ENCODE measurements at places on chromosomes 1 and 21.

GRCh38 chr1:56032096-56032676 is 547.2 kb downstream of the PLPP3 start:
- DNase-seq: no peak

DNA sequence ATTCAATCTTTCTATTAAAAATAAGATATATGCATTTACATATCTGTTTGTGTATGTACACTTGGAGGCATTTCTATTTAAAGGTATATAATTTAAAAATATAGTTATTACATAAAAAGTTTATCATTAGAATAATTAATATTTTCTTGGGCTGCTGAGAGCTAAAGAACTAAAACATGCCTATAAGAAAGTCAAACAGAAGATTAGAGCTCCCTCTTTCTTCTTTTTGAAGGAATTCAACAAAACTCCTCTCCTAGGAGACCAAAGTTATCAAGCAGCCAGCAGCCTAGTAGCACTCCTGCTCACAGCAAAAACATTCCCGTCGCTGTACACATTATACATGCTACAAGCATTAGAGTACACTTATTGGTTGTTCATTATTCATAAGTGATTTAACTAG is 216.4 kb downstream of the VAV3 start:
- DNase-seq: peak; percentile 35

DNA sequence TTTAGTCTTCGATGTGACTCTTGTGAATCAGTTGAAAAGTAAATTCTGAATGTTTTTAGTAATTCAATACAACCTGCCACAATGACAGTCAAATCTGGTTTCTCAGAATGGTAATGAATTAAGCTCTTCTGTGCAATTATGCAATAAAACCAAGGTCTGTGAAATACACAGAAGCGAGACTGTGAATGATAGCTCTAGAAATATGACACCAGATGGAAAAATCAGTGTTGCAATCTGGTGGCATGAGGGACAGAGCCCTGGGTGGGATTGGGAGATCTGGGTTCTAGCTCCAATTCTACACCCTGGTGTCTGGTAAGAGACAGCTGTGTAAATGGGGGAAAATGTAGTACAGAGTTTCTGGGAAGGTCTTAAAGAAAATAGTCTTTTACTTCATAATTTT is 586.4 kb upstream of the ZRANB2 start:
- DNase-seq: peak; percentile 23

- no peak for DNase-seq
These were observed 6.1 kb upstream of the C1orf53 start for GRCh38 chr1:197896301-197896700.

DNA sequence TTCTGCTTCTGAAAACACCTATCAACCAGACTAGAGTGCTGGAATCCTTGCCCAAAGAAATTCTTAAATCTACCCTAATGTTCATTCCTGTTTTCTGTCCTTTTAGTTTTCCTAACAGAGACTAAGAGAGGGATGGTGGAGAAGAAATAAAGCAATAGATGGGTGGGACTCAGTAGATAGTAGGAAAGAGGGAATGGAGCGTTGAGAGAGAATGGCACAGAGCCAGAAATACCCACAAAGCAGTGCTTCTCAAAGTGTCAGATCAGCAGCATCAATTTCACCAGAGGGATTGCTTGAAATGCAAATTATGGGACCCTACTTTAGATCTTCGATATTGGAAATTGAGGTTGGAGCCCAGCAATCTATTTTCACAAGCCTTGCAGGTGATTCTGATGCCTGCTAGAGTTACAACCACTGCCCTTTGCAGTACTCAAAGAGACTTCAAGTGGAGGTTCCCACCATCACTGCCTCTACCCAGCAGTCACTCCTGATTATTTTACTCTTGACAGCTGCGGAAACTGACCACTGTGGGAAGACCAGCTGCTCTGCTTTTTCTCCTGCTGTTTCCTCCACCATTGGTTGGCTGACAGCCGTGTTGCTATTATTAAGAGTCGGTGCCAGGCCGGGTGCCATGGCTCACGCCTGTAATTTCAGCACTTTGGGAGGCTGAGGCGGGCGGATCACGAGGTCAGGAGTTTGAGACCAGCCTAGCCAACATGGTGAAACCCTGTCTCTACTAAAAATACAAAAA is 11.4 kb upstream of the PRPF3 start:
- no peak for DNase-seq

DNA sequence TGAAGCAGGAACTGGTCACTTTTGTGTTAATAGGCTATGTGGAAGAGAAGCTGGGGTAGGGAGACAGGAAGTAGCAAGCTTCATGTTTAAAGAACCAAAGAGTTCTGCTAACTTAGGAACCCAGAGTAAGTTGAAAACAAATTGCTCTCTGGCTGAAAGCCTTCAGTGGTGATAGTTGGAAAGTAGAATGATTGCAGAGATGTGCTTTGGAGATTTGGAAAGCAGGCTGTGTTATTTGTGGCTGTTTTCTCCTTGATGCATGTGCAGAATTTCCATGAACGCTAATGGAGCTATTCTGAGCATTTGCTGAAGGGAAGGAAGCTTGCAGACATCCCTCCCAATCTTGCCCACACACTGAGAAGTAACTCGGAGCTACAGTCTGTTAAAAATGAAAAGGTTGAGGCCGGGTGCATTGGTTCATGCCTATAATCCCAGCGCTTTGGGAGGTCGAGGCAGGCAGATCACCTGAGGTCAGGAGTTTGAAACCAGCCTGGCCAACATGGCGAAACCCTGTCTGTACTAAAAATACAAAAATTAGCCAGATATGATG is 45.7 kb downstream of the TCEANC2 start:
- no peak for DNase-seq

- no peak for DNase-seq
These were observed 7.3 kb downstream of the KRTAP22-2 start for GRCh38 chr21:30582870-30583269.

GRCh38 chr1:11529330-11529729 is 50.4 kb downstream of the DISP3 start:
- DNase-seq: no peak

GRCh38 chr21:41506611-41507520 is 1.1 kb downstream of the TMPRSS2 start:
- peak; percentile 21 for DNase-seq

- DNase-seq: no peak
These were observed 2.3 kb upstream of the OPTC start for GRCh38 chr1:203491664-203492063.

DNA sequence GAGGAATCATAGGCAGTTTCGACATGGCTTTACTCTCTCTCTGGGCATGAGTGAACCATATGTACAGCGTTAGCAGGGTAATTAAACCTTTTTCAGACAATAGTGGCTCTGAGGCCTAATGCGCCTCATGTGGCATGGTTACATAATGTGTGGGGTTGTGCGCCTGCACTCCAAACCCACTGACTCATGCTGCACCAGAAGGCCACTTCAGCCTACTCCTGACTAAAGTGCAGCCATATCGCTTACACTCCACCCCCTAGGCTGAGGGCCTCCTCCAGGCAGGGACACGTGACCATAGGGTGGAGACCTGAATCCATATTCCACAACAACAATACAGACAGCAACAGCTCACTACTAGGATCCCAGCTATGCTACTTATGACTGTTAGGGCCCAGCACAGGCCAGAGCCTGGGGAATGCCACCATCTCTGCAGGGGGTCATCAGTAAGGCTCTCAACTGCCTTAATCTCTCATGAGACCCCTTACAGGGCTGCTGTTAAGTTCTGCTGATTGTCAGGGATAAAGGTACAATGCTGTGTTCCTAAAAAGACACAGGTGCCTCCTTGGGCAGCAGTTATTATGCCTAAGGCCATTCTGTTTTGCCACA is 13.4 kb upstream of the ODF2L start:
- DNase-seq: no peak

DNA sequence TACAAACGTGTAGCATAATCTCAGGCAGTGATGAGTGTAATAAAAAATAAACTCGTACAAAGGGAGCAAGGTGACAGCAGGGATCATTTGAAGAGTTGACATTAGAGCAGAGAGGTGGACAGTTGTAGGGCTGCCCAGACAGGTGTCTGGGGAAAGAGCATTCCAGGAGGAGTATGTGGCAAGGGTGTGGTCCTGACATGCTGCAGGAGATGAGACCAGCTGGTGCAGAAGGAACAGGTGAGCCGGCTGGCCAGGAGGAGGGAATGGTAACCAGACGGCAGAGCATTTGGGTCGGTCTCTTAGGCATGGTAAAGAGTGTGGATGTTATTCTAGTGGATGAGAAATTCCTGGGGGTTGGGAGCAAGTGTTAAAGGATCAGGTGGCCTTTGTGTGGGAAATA is 306.3 kb downstream of the LMX1A start:
- peak; percentile 13 for DNase-seq

- DNase-seq: no peak
These were observed 11.2 kb downstream of the WRAP73 start for GRCh38 chr1:3638676-3639075.
